ENCODE measurements at places on chromosomes 2 and 18.

DNA sequence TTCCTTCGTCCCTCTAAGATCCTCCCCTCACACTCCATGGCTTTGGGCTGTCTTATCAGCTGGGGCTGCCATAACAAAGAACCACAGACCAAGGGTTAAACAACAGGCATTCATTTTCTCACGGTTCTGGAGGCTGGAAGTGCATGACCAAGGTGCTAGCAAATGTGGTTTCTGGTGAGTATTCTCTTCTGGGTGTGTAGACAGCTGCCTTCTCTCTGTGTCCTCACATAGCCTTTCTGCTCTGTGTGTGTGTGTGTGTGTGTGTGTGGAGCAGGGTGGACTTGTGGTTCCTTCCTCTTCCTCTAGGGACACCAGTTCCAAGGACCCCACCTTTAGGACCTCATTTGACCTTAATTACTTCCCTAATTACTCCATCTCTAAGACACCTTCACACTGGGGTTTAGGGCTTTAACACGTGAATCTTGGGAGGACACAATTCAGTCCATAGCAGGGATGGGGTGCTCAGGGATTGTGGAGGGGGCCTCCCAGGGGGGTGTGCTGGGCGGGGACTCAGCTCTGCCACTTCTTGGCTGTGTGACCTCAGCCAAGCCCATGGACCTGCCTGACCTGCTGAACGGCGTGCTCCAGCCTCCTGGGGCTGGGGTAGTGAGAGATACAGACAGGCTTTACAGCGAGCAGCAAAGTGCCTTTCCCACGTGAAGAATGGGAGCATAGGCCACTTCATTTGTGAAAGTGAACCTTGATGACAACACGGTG lies 38.0 kb downstream of the ACKR3 start:
- DNase-seq = peak; percentile 7

- peak; percentile 34 for DNase-seq
These were observed 75.4 kb downstream of the RAPGEF4 start for GRCh38 chr2:172811027-172811426.

- no peak for DNase-seq
These were observed 119.0 kb downstream of the ARL4C start for GRCh38 chr2:234377761-234378391.

GRCh38 chr2:40169430-40169829 lies 282.5 kb downstream of the SLC8A1 start:
- no peak for DNase-seq

DNA sequence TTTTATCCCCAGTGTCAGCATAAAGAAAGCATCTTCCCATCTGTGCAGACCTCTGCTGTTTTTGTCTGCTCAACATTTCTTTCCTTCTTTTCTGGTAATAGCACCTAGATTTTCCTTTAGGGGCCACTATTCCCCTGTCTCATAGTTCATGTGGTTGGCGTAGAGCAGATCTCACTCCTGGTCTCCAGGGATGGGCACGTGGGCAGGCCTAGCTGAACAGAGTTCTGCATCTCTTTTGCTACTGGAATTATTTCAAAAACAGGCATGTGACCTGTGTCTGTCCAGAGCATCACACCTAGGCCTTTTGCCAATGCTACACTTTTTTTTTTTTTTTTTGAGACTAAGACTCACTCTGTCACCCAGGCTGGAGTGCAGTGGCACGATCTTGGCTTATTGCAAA lies 17.7 kb upstream of the ICOS start:
- DNase-seq = no peak

GRCh38 chr2:86235196-86235980 lies 36.1 kb downstream of the MRPL35 start:
- DNase-seq = no peak

DNA sequence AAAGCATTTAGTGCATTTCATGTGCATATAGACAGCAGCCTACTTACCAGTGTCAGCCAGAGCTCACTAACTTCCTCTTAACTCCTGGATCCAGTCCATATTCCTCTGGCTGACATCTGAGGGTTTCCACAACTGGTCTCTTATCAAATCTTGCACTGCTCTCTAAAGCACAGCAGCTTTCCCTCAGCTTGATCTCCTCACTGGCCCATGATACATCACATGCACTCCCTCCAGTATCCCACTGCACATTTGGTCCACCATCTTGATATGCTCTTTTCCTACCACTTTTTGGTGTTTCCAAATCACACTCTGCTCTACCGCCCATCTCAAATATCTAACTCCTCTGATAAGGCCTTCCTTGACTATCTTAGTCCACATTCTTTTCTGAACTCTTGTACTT lies 105.0 kb upstream of the ZFP36L2 start:
- peak; percentile 65 for DNase-seq

DNA sequence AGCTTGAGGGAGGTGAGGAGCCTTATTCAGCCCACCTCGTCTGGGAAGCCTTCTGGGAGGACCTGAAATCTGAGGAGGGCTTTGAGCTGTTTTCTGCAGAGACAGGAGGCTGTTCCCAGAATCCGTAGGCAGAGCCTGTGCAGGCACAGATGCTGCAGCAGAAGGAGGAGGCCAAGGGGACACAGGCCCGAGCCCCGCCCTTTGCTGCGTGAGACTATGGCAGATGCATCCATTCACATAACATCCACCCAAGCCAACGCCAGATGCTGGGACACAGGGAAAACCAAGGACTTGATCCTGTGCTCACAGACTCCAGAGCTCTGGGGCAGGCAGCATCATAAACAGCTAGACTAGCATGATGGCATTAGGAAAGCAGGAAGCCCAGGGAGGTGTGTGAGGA lies 98.2 kb downstream of the KCNF1 start:
- DNase-seq = no peak

GRCh38 chr18:63040788-63041410 lies 278.7 kb downstream of the BCL2 start:
- no peak for DNase-seq

- no peak for DNase-seq
These were observed 4.0 kb upstream of the SLC35F5 start for GRCh38 chr2:113760400-113760799.

GRCh38 chr18:35438480-35439234 lies 59.1 kb downstream of the INO80C start:
- no peak for DNase-seq

- no peak for DNase-seq
These were observed 7.2 kb downstream of the STK36 start for GRCh38 chr2:218679119-218679518.

- DNase-seq = no peak
These were observed 87.8 kb downstream of the UPP2 start for GRCh38 chr2:158189526-158189925.

- DNase-seq = no peak
These were observed 15.1 kb downstream of the COBLL1 start for GRCh38 chr2:164826293-164827243.

DNA sequence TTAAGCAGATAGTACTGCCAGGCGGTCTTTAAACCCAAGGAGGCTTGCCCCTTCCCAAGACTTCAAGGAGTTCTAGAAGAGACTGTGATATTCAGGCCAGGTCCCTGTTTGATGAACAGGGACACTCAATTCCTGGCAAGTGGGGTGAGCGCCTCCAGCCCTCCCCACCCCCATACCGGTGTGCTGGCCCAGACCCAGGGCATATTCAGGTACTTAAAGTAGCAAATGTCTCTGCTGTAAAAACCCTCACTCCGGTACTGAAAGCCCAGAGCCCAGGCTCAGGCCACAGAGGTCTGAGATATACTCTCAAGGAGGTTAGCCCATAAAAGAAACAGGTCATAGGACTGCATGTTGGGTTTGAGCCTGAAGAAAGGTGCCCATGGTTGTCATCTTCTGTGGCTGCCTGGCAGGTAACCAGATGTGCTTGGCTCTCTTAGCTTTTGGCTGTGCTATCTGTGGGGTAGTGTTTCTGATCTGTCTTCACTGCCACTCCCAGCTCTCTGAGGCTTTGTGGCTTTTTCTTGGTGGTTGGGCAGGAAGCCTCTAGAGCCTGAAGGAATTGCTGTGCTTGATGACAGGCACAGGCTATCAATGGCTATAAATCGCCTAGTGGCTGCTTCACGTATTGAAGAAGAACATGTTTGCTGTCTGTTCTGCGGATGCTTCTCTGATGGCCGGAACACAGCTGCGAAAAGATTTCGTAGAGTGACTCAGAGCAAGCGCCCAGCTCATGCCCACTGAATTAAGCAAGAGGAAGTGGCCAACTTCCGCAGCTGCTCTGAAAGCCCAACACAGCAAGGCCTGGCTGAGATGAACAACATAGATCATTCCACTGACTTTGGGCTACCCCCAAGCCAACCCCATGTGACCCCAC lies 63.3 kb upstream of the ALPP start:
- DNase-seq = peak; percentile 98

DNA sequence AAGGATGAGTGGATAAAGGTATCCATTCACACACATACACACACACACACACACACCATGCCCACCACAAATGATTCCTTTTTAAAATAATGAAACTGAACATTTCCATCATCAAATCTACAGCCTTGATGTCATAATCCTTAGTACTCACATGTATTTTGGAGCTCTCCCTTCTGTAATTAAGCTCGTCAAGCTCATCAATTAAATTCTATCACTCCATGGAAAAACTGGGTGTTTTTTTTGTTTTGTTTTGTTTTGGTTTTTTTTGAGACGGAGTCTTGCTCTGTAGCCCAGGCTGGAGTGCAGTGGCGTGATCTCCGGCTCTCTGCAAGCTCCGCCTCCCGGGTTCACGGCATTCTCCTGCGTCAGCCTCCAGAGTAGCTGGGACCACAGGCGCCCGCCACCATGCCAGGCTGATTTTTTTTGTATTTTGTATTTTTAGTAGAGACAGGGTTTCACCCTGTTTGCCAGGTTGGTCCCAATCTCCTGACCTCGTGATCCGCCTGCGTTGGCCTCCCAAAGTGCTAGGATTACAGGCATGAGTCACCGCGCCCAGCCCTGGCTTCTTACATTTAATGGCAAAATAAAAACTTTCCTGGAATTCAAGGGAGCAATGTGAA lies 78.6 kb upstream of the RGPD4 start:
- DNase-seq = no peak

DNA sequence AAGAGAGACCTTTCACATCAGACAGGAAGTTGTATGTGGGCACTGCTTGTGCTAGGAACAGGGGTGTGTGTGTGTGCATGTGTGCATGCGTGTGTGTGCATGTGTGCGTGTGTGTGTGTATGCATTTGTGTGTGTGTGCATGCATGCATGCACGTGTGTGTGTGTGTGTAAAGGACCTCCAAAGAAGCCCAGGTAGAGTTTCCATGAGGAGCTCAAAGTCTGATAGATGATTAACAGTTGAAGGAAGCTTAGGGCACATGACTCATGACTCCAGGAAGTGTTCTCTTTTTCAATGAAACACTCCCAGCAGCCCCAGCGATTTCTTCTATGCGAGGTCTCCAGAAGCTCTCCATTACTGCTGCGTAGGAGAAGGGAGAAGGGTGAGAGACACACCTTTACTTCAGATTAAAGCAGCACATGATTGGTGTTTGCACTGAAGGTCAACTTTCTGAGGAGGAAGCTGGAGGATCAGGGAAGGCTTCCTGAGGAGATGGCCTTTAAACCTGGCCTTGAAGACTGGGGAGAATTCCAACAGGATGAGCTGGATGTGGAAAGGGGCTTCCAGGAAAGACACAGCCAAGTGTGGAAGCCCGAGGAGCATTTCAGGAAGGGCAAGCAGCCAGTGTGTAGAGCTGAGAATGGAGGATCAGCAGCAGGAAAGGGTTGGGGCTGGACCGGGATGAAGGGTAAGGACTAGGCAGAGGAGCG lies 77.7 kb downstream of the SMAD4 start:
- no peak for DNase-seq

DNA sequence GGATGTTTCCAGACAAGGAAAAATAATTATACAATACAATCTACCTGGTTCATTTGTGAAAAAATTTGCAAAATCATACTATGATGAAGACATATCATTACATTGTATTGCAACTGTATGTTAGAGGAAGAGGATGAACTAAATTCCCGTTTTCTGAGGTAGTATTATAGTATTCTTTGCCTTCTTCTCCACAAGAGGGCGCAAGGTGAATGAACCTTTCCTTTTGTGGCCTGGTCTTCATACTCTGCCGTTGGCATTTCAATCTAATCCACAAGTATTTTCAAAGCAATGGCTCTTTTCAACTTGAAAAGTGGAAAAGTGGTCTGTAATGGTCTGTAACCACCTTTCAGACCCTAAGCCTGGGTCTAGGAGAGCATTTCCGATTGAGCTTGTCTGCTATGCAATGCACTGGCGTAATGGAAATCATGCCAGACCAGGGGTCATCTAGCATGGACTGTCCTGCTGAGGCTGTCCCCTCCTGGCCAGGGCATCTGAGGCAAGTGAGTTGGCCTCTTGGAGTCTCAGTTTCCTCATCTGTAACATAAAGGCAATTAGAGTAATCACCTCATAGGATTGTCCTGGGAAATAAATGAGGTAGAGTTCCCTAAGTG lies 30.8 kb upstream of the ZNF396 start:
- DNase-seq = peak; percentile 84

- peak; percentile 91 for DNase-seq
These were observed 120.5 kb upstream of the CXCR4 start for GRCh38 chr2:136238286-136239078.

GRCh38 chr2:197707316-197708213 lies 2.4 kb downstream of the MARS2 start:
- DNase-seq = peak; percentile 67

DNA sequence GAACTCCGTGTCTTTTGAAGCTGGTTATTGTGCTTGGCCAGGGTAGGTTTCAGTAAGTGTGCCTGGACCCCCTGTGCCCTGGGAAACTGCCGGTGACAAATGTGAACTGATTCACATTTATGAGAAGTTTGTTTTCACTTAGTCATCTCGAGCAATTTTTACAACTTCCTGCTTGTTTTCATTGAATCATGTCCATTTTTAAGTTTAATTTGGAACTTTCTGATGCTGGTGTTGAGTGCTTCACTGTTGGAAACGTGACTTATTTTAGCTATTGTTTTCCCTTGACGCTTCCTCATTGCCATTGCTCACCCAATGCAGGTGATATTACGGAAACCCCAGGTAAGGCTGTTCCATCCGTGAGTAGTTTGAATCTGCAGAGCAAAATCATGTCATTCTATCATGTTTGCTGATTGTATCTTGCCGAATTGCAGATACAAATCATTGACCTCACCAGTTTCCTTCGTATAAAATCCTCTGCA lies 97.2 kb downstream of the RTN4 start:
- no peak for DNase-seq

DNA sequence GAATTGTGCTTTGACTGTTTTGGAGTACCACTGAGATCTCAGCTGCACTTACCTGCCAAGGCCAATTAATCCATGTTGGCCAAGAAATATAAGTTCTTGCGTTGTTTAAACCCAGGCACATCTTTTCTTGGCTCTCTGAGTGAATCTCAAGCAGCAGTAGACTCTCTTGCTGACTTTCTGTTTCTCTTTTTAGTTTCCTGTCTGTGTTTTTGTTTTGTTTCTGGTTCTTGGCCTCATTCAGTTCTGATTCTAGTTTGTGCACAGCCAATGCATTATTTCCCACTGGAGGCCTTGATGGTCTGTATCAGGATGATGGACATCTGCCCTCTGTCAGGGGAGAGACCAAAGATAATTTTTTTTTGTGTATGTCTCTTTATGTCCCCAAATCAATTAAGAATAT lies 379.4 kb downstream of the CDH2 start:
- no peak for DNase-seq

GRCh38 chr2:15038366-15039364 lies 406.1 kb downstream of the LRATD1 start:
- DNase-seq = peak; percentile 70
